ENCODE measurements at places on chromosomes 2 and 18. TPM values are rescaled to one million over a fixed set of nuclear protein-coding genes. Genes with fewer than 3 reads are reported as not detected.
A peak's percentile ranks its signal among the peaks of the same experiment; 100 is the strongest.

NR4A2 gene
- total RNA-seq: 19.1 TPM

GRCh38 chr2:101623031-101623521 lies 74.4 kb upstream of the MAP4K4 start:
- H3K27ac ChIP-seq: peak overlapping the region; percentile 83
- peak overlapping the region; percentile 28 for H3K4me3 ChIP-seq
- no peaks in the 10 kb centered on the region for H3K27me3 ChIP-seq
- no peaks in the 10 kb centered on the region for H3K36me3 ChIP-seq
- H3K4me1 ChIP-seq: peaks cover 34% of the 10 kb centered on the region

DNA sequence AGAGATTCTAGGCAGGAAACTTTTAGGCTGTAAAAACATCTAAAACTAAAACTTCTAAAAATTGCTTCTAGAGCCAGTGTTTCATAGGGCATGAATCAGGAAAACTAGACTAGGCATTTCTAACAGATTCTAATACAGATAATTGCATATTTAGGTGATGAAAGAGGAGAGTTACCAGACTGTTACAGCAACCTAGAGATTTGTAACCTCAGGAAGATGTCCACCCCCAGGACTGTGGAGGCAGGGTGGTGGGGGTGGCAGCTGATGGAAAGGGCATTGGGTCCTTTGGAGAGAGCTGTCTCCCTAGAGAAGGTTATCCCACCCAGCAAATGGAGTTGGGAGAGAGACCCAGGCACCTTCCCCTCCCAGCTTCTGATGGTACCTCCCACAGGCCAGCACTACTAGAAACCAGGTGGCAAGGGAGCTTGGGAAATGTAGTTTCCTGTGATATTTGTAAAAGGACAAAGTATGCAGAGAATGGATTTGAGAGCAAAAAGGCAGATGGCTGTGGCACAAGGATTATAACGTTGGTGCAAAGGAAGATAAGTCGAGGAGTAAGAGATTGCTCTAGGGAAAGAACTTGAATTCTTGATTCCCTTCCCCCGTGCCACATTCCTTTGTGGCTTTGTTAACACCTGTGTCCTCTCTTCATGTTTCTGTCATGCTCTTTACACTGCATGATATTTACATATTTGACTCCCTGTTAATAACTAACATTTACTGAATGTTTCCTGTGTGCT lies 75.6 kb upstream of the MGAT5 start:
- no peak overlapping the region for H3K27ac ChIP-seq
- H3K27me3 ChIP-seq: no peaks in the 10 kb centered on the region
- DNase-seq: no peak
- H3K36me3 ChIP-seq: peaks cover 2% of the 10 kb centered on the region
- peaks cover 75% of the 10 kb centered on the region for H3K4me1 ChIP-seq

DLGAP1 gene
- total RNA-seq: 0.14 TPM

DNA sequence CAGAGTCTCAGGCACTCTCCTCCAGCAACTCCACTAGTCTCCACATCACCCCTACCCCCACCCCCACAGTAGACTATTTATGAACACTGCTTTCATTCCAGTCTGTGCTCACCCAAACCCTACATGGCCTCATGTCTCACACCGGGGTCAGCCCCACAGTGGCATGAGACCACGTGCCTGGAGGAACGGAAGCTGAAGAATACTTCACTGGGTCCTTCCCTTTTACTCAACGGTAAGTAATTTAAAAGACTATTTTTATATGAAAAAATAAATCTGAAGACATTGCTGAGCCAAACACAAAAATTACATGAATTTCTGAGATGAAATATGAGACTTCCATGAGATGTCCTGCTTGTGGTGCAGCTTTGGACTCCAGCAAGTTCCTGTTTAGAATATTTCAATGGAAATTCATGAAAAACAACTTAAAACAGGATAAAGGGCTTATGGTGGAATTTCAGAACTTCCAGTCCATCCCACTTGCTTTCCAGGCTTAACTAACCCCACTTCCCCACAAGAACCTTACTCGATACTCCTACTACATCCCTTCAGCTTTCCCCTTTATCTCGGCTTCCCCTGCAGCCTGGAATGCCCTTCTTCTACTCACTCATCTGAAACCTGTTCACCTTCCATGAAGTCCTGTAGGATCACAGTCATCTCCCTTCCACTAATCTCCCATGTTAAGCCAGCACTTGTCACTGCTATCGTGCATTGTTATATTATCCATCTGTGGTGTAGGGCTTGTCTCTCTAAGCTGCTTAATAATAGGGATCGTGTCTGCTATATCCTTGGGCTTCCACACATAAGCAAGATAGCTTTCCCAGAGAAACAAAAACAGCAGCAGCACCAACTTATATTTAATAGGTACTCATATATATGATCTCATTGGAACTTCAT lies 47.9 kb downstream of the SLC14A1 start:
- H3K4me1 ChIP-seq: peaks cover 16% of the 10 kb centered on the region
- H3K27ac ChIP-seq: no peak overlapping the region
- H3K27me3 ChIP-seq: peaks cover 26% of the 10 kb centered on the region
- H3K4me3 ChIP-seq: no peak overlapping the region
- no peak for DNase-seq
- peaks cover 2% of the 10 kb centered on the region for H3K36me3 ChIP-seq

GRCh38 chr18:31977270-31977872 lies 34.4 kb upstream of the TRAPPC8 start:
- H3K4me3 ChIP-seq: no peak overlapping the region
- H3K4me1 ChIP-seq: no peaks in the 10 kb centered on the region
- H3K27ac ChIP-seq: no peak overlapping the region
- DNase-seq: peak; percentile 39
- H3K27me3 ChIP-seq: no peaks in the 10 kb centered on the region

DNA sequence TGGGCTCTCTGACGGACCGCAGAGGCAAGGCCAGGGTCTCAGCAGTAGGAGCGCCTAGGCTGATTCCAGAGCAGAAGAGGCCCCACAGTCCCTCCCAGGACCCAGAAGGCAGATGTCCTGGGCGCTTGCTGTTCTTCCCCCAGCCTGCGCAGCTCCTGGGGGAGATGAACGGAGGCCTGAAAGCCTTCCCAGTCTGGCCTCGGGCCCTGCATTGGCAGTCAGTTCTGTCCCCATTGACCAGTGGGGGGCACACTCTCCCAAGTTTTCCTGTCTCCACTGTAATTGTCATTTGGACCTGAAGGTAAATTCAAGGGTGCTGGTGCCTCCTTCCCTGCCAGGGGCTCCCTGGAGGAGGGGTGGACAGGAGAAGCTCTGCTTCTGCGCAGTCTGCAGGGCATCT lies 345.7 kb downstream of the CYP26B1 start:
- H3K27me3 ChIP-seq: no peaks in the 10 kb centered on the region
- H3K4me3 ChIP-seq: no peak overlapping the region
- no peaks in the 10 kb centered on the region for H3K36me3 ChIP-seq
- no peaks in the 10 kb centered on the region for H3K4me1 ChIP-seq

ZNF24 gene
- total RNA-seq: 31.7 TPM

GRCh38 chr2:141027221-141027620 lies 1103.6 kb downstream of the LRP1B start:
- H3K36me3 ChIP-seq: no peaks in the 10 kb centered on the region
- no peaks in the 10 kb centered on the region for H3K27me3 ChIP-seq
- no peaks in the 10 kb centered on the region for H3K4me1 ChIP-seq
- no peak for DNase-seq

CYS1 gene
- total RNA-seq: not detected

RSAD2 gene
- total RNA-seq: 8.1 TPM

- no peaks in the 10 kb centered on the region for H3K27me3 ChIP-seq
- peak; percentile 20 for DNase-seq
- H3K27ac ChIP-seq: peak overlapping the region; percentile 89
- H3K4me1 ChIP-seq: peaks cover 34% of the 10 kb centered on the region
- H3K36me3 ChIP-seq: peaks cover 2% of the 10 kb centered on the region
- peak overlapping the region; percentile 4 for H3K4me3 ChIP-seq
Measured at GRCh38 chr2:113791697-113792590, 35.5 kb upstream of the SLC35F5 start.

DNA sequence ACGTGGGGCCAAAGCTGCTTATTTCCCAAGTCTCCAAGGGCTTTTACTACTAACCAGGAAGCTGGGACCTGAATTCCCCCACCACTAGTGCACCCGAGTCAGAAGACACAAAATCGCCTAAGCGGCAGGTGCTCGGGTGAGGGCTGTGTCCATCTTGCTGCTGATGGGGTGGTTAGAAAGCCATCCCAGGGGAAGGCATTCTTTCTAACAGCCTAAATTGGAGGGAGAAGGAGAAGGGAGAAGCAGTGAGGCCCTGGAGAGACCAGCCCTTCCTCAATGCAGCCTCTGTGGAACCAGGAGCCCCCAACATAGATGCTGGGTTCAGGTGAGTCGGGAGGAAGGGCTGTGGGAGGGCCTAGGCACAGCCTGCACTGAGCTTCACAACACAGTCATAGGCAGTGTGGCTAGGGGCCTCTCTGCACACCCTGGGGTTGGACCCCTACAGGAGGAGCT lies 1.9 kb upstream of the PROM2 start:
- H3K27me3 ChIP-seq: no peaks in the 10 kb centered on the region
- H3K36me3 ChIP-seq: no peaks in the 10 kb centered on the region
- H3K27ac ChIP-seq: no peak overlapping the region
- no peak for DNase-seq

DNA sequence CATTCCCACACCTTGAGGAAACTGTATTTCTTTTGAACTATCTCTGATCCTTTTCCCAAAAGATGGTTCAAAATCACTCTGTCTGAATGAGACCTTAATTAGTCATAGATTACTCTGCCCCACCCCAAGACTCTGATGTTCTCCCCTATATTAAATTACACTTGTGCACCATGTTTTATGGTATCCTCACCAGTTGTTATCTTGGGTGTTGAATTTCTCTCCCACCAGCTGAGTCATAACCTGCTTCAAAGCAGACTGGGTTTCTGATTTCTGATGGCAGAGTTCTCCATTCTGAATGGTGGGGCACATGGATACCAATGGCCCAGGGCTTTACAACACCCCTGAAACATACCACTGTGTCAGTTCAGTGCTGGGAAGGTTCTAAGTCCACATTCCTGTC lies 15.0 kb downstream of the CDH20 start:
- no peak overlapping the region for H3K4me3 ChIP-seq
- DNase-seq: no peak
- no peaks in the 10 kb centered on the region for H3K36me3 ChIP-seq

DNA sequence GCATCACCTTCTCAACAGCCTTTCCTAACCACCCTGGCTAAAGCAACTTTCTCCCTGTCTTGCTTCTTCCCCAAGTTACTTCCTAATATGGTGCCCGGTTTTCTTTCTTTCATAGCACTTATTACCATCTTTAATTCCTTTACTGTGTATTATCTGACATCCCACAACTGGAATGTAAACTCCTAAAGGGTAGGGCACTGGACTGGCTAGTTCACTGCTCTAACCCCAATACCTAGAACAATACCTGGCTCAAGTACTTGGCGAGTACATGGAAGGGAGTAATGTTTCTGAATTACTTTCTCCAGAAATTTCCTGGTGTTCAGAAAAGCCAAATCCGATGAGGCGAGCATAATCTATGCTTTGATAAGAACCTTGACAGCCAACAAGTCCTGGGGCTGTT lies 22.7 kb upstream of the RNF103 start:
- peaks cover 5% of the 10 kb centered on the region for H3K36me3 ChIP-seq
- no peak overlapping the region for H3K4me3 ChIP-seq
- H3K27me3 ChIP-seq: peaks cover 5% of the 10 kb centered on the region
- no peak overlapping the region for H3K27ac ChIP-seq
- DNase-seq: no peak

- no peak overlapping the region for H3K4me3 ChIP-seq
- peaks cover 5% of the 10 kb centered on the region for H3K27me3 ChIP-seq
- H3K36me3 ChIP-seq: no peaks in the 10 kb centered on the region
- peak; percentile 92 for DNase-seq
- H3K27ac ChIP-seq: no peak overlapping the region
Measured at GRCh38 chr2:38508311-38509039, 94.3 kb downstream of the HNRNPLL start.

DNA sequence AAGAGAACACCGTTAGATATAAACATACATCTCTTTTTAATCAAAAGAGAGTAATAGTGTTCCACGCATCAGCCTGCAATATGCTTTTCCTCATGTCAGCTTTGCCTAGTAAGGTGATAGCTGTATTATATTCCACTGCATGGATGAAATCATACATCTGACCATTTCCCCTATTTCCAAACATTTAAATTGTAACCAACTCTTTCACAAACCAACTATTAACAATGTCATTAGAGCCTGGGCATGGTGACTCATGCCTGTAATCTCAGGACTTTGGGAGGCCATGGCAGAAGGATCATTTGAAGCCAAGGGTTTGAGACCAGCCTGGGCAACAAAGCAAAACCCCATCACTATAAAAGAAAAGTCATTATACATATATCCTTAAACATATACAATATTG lies 284.8 kb downstream of the BCL11A start:
- no peaks in the 10 kb centered on the region for H3K36me3 ChIP-seq
- H3K27ac ChIP-seq: no peak overlapping the region
- DNase-seq: no peak
- peaks cover 7% of the 10 kb centered on the region for H3K4me1 ChIP-seq
- H3K4me3 ChIP-seq: no peak overlapping the region
- peaks cover 4% of the 10 kb centered on the region for H3K27me3 ChIP-seq

ALPI gene
- not detected for total RNA-seq

GRCh38 chr2:176111846-176112374 lies 4.7 kb upstream of the HOXD10 start:
- H3K36me3 ChIP-seq: no peaks in the 10 kb centered on the region
- no peak for DNase-seq

CCDC178 gene
- not detected for total RNA-seq

DNA sequence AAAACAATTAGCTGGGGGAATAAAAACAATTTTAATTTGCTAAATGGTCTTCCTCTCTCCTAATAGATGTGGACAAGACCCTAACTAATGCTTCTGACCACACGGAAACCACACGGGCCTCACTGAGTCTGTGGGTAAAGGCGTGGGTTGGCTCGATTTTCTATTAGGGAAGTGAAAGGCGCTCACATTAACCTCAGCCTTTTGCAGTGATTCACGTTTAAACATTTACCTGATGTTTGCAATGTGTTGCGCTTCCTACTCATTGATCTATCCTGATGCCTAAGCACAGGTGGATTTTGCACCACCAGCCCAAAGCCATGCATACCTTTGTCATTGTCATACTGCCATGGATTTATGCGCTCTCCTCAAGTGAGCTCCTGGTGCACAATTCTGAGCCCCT lies 35.6 kb upstream of the NRP2 start:
- DNase-seq: no peak
- H3K36me3 ChIP-seq: no peaks in the 10 kb centered on the region
- no peak overlapping the region for H3K4me3 ChIP-seq
- no peaks in the 10 kb centered on the region for H3K4me1 ChIP-seq
- H3K27me3 ChIP-seq: peaks cover 7% of the 10 kb centered on the region

All from activated CD4-positive, alpha-beta T cell treated with anti-CD3 and anti-CD28 coated beads for 36 hours (primary cell).